ENCODE measurements at places on chromosomes 3 and 15. TPM values are rescaled to one million over a fixed set of nuclear protein-coding genes. Genes with fewer than 3 reads are reported as not detected.

- peaks cover 39% of the 10 kb centered on the region for H3K4me1 ChIP-seq
- peaks cover 2% of the 10 kb centered on the region for H3K36me3 ChIP-seq
- no peak overlapping the region for H3K4me3 ChIP-seq
- H3K27me3 ChIP-seq = no peaks in the 10 kb centered on the region
- DNase-seq = no peak
Observed at GRCh38 chr3:100125161-100125938, 11.0 kb upstream of the FILIP1L start.

DNA sequence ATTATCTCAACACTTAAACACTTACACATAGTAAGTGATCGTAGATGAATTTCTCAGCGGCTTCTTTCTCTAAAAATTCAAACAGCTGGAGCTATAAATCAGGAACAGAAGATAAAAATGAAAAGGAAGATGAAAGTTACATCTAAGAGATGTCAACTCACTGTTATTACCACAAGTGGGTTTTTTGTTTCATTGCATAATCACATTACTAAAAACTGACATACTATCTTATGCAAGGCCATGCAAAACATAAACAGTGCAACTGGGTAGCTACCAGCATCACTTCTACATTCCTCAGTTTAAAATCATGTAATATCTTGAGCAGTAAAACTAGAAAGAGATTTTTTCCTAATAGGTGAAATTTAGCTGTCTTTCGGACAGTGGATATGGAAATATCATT lies 14.9 kb downstream of the MINDY4B start:
- no peak overlapping the region for H3K27ac ChIP-seq
- H3K36me3 ChIP-seq = no peaks in the 10 kb centered on the region
- H3K27me3 ChIP-seq = no peaks in the 10 kb centered on the region
- no peak overlapping the region for H3K4me3 ChIP-seq

The EPHB1 gene
- total RNA-seq = 12.5 TPM

- DNase-seq = no peak
- H3K4me3 ChIP-seq = no peak overlapping the region
- H3K4me1 ChIP-seq = no peaks in the 10 kb centered on the region
- H3K27ac ChIP-seq = no peak overlapping the region
Observed at GRCh38 chr3:159169828-159170227, 368.0 kb downstream of the MFSD1 start.

The DUOXA2 gene
- total RNA-seq = not detected

DNA sequence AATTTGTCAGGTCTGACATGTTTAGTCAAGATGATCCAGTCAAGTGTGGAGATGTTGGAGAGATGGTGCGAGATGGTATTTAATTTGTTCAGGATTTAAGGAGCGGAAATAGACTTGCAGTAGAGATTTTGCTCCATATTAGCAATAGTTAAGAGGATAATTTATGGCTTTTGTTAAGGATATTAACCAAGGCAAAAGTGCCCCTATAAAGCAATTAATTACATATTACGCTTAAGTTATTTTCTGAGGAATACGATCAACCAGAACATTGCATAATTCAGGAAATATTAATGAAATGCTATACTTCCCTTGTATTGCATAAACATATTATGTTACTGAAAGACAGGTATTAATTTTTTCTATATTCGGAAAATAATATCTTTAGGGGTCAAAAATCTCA lies 83.9 kb downstream of the ZIC1 start:
- no peak overlapping the region for H3K27ac ChIP-seq
- no peak overlapping the region for H3K4me3 ChIP-seq
- no peaks in the 10 kb centered on the region for H3K36me3 ChIP-seq
- DNase-seq = no peak
- H3K27me3 ChIP-seq = no peaks in the 10 kb centered on the region

- H3K4me3 ChIP-seq = no peak overlapping the region
- H3K27me3 ChIP-seq = no peaks in the 10 kb centered on the region
- peaks cover 32% of the 10 kb centered on the region for H3K4me1 ChIP-seq
- H3K36me3 ChIP-seq = peaks cover 13% of the 10 kb centered on the region
- H3K27ac ChIP-seq = no peak overlapping the region
Observed at GRCh38 chr3:172061724-172062184, 22.4 kb downstream of the FNDC3B start.

DNA sequence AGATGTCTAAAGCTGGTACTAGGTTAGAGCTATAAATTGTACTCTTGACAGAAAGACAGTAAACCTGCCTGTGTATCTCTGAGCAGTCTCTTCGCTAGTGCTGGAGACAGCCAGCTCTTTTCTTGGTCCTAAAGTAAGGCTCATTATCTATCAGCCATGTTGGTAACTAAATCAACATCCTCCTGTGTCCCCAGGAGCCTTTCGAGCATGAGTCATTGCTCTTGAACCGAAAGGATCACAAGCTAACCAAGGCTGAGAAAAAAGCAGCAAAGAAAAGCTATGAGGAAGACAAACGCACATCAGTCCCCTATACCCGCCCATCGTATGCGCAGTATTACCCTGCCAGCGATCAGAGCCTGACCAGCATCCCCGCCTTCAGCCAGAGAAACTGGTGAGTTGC lies 25.0 kb upstream of the TEX264 start:
- no peak for DNase-seq
- H3K27me3 ChIP-seq = no peaks in the 10 kb centered on the region
- H3K4me1 ChIP-seq = no peaks in the 10 kb centered on the region
- no peak overlapping the region for H3K4me3 ChIP-seq
- peaks cover 74% of the 10 kb centered on the region for H3K36me3 ChIP-seq
- no peak overlapping the region for H3K27ac ChIP-seq

GRCh38 chr15:79179108-79179561 lies 88.6 kb upstream of the RASGRF1 start:
- H3K27me3 ChIP-seq = peaks cover 20% of the 10 kb centered on the region
- no peak overlapping the region for H3K4me3 ChIP-seq
- no peaks in the 10 kb centered on the region for H3K36me3 ChIP-seq

The FAM107A gene
- 1.6 TPM for total RNA-seq

The ZPLD1 gene
- total RNA-seq = not detected

DNA sequence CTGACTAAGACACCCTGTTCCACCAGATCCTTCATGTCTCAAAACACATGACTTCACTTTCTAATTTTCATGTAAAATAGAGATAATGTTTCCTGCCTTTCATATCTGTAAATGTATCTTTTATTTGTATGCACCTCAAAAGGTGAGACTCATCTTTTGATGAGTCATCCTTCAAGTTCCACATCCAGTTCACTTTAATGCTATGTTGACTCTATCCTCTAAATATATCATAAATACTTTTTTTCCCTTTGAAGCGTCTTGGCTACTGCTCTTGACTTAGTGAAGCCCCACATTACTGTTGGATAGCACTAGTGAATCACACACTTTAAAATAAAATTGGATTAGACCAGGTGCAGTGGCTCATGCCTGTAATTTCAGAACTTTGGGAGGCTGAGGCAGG lies 741.1 kb downstream of the VGLL3 start:
- peaks cover 8% of the 10 kb centered on the region for H3K4me1 ChIP-seq
- H3K36me3 ChIP-seq = no peaks in the 10 kb centered on the region
- no peak overlapping the region for H3K27ac ChIP-seq
- no peaks in the 10 kb centered on the region for H3K27me3 ChIP-seq

GRCh38 chr3:197363553-197364409 lies 65.4 kb upstream of the DLG1 start:
- H3K27me3 ChIP-seq = no peaks in the 10 kb centered on the region
- H3K4me1 ChIP-seq = peaks cover 29% of the 10 kb centered on the region
- H3K4me3 ChIP-seq = no peak overlapping the region
- no peak for DNase-seq
- H3K36me3 ChIP-seq = peaks cover 15% of the 10 kb centered on the region
